ENCODE measurements at places on chromosomes 3 and 15. TPM values are rescaled to one million over a fixed set of nuclear protein-coding genes. Genes with fewer than 3 reads are reported as not detected.

MOBP gene
- polyA plus RNA-seq = 0.03 TPM

- DNase-seq = no peak
Measured at GRCh38 chr15:86573476-86573875, 493.8 kb downstream of the AGBL1 start.

GRCh38 chr15:64599226-64599625 is 138.8 kb downstream of the ZNF609 start:
- DNase-seq = no peak

GOLGA6C gene
- not detected for polyA plus RNA-seq

DNA sequence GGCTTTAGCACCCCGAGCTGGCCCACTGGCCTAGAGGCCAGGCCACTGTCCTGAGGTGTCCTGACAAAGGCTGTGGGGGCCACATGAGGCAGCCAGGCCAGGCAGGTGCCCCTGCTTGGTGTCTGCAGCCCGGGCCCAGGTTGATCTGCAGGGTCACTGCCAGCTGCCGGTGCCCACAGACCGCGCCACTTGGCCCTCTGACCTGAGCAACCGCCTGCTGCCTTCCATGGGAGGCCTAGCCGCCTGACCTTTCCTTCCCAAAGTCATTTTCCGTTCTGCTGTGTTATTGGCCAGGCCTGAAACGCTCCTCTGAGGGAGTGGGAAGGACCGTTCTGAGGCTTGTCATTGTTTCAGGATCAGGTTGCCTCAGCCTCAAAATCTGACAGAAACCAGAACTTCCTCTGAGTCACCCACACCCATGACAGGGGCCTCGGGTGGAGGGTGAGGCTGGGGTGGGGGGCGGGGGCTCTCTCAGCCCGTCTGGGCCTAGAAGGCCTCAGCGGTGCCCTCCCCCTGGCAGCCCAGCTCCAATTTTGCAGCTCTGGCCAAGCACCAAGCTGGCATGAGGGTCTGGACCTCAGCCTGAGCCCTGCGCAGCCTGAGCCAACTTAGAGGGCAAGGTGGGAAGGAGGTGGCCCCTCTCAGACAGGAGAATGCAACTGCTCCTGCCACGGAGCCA is 140.7 kb upstream of the MEF2A start:
- DNase-seq = no peak

All from B cell (primary cell).